ENCODE measurements at places on chromosomes 2 and 18.

DNA sequence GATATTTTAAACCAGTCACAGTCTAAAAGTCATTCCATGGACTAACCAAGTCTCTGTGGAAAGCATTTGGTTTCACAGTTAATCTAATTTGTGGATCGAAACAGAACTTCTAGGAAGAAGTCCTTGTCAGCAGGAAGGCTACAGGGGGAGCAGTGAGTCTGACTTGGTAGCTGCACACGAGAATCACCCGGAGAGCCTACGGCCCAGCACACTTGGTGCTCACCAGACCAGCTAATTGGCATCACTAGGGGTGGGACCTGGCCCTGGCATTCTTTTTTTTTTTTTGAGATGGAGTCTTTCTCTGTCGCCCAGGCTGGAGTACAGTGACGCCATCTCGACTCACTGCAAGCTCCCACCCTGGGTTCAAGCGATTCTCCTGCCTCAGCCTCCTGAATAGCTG, 97.7 kb downstream of the ZNF532 start:
- DNase-seq = no peak

DNA sequence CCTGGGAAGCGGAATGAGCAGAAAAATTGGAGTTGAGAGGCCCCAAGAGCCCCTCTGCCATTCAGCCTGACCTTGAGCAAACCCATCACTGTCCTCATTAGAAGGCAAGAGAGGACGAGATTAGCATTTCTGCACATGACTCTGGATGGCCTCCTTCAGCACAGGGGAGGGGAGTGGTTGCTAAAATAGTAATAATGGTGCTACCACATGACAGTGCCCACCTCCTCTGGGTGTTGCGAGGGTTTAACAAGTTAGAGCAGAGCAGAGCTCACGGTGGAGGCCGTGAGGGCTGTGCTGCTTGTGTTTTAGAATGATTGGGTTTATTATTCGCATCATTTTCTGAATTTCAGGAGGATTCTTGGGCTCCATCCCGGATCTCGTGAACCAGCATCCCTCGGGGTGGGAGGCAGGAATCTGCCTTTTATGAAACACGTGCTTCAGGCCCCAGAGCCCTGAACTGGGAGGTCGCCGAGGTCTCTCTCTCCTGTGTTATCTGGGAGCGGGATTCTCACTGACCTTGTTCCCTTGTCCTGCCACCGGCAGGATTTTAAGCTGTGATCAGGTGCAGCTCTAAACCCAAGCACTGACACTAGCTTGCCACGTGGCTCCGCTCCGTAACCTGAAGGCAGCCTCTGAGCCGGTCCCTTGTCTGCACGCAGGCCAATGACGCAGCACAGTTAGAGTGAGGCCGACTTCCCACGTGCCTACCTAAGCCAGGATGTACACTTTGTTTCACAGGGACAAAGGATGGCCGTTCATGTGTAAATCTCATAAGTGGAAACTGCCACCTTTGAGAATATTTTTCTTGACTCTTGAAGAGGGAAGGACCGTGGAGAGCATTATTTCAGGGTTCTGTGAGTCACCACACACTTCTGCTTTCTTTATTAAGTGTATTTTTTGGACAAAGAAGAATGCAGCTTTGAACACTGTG, 142.3 kb downstream of the ACOXL start:
- DNase-seq = no peak

DNA sequence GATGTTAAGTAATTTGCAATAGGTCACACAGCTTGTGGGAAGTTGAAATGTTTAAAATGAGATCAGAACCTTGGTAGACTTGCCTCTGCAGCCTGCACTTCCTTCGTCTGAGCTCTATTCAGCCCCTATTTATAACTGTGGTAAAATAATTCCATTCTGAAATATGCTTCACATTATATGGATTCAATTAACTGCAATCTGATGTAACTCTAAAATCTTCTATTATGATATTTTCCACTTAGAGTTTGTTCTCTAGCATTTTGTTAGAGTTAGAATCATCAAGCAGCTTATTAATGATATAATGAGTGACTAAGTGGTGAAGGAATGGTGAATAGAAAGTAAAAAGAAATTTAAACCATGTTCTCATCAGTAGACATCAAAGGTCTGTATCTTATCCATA, 139.6 kb upstream of the ARHGAP28 start:
- no peak for DNase-seq

DNA sequence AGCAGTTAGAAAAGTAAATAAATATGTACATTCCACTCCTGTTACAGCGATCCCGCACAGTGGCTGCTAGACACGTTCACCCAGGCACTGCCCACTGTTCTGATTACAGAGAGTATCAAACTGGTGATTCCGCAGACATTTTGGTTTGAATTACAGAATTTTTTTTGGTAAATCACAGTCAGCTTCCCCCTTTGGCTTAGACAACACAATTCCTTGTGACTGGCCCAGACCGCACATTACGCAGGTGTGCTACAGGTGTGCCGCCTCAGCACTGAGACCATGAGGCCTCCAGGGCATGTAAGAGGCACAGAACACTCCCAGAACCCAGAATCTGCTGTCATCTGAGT, 112.3 kb downstream of the PXDN start:
- peak; percentile 43 for DNase-seq

- no peak for DNase-seq
These were observed 12.6 kb upstream of the SEC11C start for GRCh38 chr18:59127047-59127446.

GRCh38 chr2:227826563-227826962, 12.9 kb downstream of the CCL20 start:
- DNase-seq = no peak

DNA sequence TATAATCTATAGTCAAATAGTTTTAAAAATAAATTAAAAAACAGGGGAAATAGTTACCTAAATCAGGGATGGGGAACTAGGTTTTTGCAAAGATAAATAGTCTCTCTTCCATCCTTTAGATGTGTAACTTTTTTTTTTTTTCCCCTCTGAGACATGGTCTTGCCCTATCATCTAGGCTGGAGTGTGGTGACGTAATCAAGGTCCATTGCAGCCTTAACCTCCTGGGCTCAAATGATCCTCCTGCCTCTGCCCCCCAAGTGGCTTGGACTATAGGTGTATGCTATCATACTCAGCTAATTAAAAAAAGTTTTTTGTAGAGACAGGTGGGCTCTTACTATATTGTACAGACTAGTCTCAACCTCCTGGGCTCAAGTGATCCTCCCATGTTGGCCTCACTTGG, 316.5 kb downstream of the CCDC85A start:
- no peak for DNase-seq

Data from AG04450 (cell line).